CD4-positive, alpha-beta T cell treated with Interferon gamma for 1 hour (primary cell): ENCODE measurements at places on chromosomes 12 and 14.

GRCh38 chr14:37403626-37404025 is 191.4 kb downstream of the FOXA1 start:
- no peak for DNase-seq

DNA sequence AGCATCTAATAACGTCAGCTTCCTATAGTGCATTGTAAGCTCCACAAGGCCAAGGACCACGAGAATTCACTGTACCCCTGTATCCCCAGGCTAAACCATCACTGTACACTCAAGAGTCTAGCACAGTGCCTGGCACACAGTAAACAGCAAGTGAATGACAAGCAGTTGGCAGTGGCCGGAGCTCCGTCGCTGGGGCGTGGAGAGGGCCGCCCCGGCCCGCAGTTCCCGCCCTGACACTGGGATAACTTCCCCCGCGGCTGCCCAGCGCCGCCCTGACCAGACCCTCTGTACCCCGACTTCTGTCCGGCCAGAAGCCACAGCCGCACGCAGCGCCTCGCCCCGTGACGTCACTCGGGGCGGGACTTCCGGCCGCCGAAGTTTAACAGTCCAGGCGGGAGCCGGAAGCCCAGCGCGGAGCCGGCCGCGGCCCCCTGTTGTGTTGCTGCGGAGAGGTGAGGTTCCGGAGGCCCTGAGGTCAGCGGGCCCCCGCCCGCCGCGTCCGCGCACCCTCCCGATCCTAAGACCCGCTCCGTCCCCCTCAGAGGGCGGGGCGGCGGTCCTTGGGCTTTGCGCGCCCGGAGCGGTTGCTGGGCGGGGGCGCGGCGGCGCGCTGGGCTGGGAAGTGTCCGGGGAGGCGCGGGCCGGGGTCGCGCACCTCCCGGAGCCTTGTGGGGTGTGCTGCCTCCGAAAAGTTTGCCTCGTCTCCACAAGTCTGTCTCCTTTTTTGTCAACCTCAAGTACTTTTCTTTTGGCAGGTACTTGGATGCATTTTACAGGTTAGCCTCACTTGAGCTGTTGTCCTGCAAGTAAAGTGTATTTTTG is at the start of gene NEDD1:
Gene NEDD1 (plus strand): TSS at position 409 of the 822 bp plus-strand sequence. CDS start 2,503 bp downstream, outside the sequence.
- DNase-seq: peak; percentile 84

DNA sequence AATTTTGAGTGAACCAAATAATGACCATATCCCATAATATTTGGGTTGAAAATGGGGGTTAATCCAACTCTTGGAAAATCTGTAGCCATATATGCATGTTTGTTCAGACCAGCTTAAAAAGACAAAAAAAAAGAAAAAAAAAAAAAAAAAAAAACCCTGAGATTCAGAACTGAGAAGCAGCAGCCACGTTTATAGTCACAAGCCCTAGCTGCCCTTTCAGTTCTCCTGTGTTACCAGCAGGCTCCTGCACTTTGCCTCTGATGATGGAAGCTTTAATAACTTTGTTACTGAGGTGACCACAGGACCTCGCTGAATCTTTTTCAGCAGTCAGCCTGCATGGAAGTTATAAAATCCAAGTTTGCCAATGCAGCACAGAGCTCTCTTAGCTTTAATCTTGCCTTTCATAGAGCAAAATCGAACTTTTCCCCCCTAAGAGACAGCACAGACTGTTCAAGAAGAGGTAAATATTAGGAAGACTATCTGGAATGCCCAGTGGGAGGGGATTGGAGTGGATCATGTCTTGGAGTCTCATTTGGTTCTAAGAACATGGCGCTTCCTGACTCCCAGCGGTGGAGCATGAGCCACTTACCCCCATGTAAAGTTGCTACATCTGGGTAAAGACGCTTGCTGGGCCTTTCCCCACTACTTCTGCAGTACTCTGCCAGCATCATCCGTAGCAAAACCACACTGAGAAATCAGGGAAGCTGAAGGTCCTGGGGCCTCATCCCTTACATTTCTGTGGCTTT is 20.6 kb downstream of the GNG2 start:
- DNase-seq: no peak

DNA sequence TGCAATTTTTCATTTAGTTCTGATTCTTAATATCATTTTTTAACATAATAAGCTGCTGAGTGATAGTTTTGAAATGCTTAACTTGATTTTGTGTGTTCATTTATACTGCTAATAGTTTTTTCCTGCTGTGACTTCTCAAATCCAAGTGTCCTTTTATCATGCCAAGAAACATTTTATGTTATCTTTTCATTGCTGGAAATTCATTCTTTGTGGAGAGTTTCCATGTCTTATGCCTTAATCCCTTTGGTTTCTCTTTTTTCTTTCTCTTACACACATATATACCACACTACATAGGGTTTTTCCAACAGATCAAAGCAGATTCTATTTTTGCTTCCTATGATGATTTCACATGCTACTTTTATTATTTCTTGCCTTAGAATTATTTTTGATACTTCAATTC is 981.1 kb downstream of the SLC6A15 start:
- no peak for DNase-seq

- no peak for DNase-seq
Observed at GRCh38 chr12:116984098-116984497, 73.3 kb downstream of the FBXW8 start.
